Mesothelial cell of epicardium (in vitro differentiated cells): ENCODE measurements at places on chromosomes 16 and 17. TPM values are rescaled to one million over a fixed set of nuclear protein-coding genes. Genes with fewer than 3 reads are reported as not detected.

GRCh38 chr17:6701719-6702118, 11.4 kb downstream of the SLC13A5 start:
- no peaks in the 10 kb centered on the region for H3K36me3 ChIP-seq
- no peak overlapping the region for H3K27ac ChIP-seq
- no peak overlapping the region for H3K4me3 ChIP-seq
- H3K27me3 ChIP-seq: peaks cover 32% of the 10 kb centered on the region
- DNase-seq: no peak

The TBC1D3B gene
- 27.9 to 28.4 TPM (median 28.2 TPM) in 3 replicates for total RNA-seq

- H3K27ac ChIP-seq: no peak overlapping the region
- DNase-seq: no peak
- peaks cover 26% of the 10 kb centered on the region for H3K36me3 ChIP-seq
Measured at GRCh38 chr16:84501077-84501735, 3.3 kb downstream of the MEAK7 start.

The USP43 gene
- 8.9 to 10.2 TPM (median 9.7 TPM) in 3 replicates for total RNA-seq

The SLC5A11 gene
- 0.22 to 0.32 TPM in 2 of 3 replicates, not detected in the other for total RNA-seq

DNA sequence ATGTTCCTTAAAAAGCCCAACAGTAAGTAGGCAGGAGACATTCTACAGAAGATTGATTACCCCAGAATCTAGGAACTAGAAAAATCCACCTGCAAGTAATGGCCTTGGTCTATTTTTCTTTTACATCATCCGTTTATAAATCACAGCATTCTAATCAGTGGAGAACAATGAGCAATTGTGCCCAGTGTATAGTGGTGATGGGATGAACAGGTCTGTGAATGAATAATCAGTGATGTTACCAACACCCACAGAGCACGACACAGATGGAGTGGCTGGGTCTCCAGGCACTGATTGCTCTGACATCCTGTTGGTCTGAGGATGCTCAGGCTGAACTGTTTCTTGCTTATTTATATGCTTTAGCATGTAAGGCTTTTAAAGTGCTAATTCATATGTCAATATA, 1251.2 kb upstream of the CDH8 start:
- H3K4me1 ChIP-seq: no peaks in the 10 kb centered on the region
- no peak for DNase-seq
- H3K4me3 ChIP-seq: no peak overlapping the region
- peaks cover 2% of the 10 kb centered on the region for H3K27me3 ChIP-seq
- H3K27ac ChIP-seq: no peak overlapping the region

The CRHR1 gene
- 0.27 to 0.36 TPM (median 0.31 TPM) in 3 replicates for total RNA-seq

The CDH11 gene
- 333 to 376 TPM (median 359 TPM) in 3 replicates for total RNA-seq

The BCL6B gene
- 0.22 to 0.34 TPM in 2 of 3 replicates, not detected in the other for total RNA-seq

GRCh38 chr16:86225905-86226371, 284.4 kb upstream of the FOXF1 start:
- H3K4me1 ChIP-seq: peaks cover 24% of the 10 kb centered on the region
- no peak overlapping the region for H3K4me3 ChIP-seq
- H3K27ac ChIP-seq: no peak overlapping the region
- H3K27me3 ChIP-seq: peaks cover 68% of the 10 kb centered on the region
- DNase-seq: no peak

GRCh38 chr17:17940441-17940911, 31.7 kb downstream of the TOM1L2 start:
- DNase-seq: no peak
- peak overlapping the region; percentile 99 for H3K27ac ChIP-seq
- peaks cover 93% of the 10 kb centered on the region for H3K4me1 ChIP-seq
- H3K4me3 ChIP-seq: peak overlapping the region; percentile 41
- no peaks in the 10 kb centered on the region for H3K36me3 ChIP-seq

DNA sequence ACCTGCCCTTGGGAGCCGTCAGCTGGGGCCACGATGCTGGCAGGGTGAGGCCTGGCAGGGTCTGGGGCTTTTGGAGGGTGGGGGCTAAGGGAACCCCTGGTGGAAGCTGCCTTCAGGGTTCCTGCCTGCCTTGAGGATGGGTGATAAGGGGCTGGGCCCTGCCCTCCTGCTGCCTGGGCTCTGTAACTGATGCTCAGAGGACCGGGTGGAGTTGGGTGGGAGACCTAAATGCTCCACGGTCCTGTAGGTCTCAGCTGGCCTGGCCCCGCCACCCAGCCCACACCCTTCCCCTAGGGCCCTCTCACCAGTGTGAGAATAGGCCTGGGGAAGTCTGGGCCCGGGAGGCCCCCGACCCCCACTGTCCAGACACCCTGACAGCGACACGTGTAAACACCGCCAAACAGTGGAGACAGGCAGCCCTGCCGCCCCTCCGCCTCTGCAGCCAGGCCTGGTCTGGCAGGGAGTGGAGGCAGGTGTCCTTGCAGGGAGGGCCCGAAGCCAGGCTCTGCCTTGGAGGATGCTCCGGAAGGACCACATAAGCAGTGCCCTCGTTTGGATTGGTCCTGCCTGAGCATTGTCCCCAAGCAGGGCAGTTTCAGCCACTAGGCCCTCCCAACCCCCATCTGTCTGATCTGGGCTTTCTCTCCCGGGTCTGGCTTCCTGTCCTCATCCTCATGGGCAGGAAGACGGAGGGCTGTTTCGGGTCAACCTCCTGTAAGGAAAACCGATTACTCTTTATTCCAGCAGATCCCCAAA, 6.5 kb upstream of the BAHCC1 start:
- H3K36me3 ChIP-seq: no peaks in the 10 kb centered on the region
- H3K4me1 ChIP-seq: peaks cover 65% of the 10 kb centered on the region
- peak overlapping the region; percentile 37 for H3K4me3 ChIP-seq
- H3K27ac ChIP-seq: peak overlapping the region; percentile 82
- DNase-seq: no peak

GRCh38 chr16:4525069-4525468, 13.5 kb downstream of the CDIP1 start:
- H3K27ac ChIP-seq: no peak overlapping the region
- H3K36me3 ChIP-seq: peaks cover 4% of the 10 kb centered on the region
- H3K4me3 ChIP-seq: no peak overlapping the region
- no peak for DNase-seq
- H3K4me1 ChIP-seq: peaks cover 13% of the 10 kb centered on the region
- no peaks in the 10 kb centered on the region for H3K27me3 ChIP-seq

DNA sequence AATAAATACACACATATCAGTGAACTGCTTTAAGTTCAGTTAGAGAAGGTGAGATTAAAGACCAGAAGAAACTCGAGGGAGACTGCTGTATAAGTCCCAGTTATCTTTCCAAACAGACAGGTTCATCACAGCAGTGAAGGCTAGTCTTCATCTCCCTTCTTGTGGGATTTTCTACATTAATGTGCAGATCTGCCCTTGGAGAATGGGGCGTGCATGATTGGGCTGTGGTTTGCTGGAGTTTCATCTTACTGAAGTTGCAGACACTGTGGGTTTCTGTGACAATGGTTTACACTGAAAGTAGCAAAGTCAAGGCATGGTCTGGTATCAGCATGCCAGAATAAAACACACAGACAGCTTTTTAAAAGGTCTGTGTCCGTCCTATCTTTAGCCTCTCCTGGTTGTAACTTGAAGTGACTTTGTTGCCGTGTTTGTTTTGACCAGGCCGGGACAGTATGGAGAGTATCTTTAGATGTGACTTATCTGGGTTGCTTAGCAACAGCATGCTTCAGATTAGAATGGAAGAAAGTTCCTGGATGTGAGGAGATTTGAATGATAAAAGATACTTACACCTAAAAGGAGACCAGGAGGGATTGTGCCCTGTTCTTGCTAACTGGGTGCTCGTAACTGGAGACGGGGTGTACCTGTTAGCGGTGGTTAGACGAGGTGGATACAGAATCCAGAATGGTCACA, 16.1 kb downstream of the NAA60 start:
- H3K4me1 ChIP-seq: peaks cover 34% of the 10 kb centered on the region
- no peaks in the 10 kb centered on the region for H3K27me3 ChIP-seq
- H3K27ac ChIP-seq: peak overlapping the region; percentile 97
- peak overlapping the region; percentile 91 for H3K4me3 ChIP-seq

DNA sequence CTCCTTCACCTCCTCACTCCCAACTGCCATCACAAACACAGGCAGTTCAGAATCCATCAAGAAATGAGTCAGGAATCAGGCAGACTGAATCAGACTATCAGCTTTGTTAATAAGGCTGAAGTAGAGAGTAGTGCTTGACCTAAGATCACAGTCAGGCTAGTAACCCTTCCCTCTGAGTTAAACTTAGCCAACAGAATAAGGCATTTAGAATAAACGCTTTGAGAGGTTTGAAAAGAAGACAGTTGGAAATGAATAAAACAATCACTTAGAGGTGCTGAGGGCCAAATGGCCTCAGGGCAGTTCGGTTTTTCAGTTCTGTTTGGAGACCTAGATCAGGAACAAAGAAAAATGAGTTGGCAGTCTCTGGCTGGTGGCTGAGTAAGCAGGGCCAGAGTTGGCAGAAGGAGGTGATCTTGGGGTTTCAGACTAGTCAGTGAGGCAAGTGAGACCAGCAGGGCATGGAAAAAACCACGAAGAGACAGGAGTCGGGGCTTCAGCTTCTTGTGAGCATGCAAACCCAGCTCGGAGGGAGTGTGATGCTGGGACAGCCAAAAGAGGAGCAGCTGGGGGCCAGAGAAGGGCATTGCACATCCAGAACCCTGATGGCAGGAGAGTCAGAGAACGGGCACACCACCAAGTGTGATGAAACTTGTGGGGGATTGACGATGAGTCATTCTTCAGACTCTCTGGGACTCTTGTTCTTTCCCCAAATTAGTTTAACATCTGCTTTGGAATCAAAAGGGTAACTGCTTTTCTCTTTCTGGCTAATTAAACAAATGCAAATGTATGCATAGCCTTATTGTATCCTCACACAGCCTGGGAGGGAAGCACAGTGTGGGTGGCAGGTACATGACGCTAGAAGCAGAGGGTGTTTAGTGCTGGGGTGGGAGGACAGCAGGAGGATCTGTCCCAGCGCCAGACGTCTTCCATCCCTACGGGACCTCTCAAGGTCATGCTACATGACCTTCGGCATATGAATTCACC, 54.8 kb downstream of the SPECC1 start:
- H3K36me3 ChIP-seq: no peaks in the 10 kb centered on the region
- no peak overlapping the region for H3K4me3 ChIP-seq
- peaks cover 5% of the 10 kb centered on the region for H3K4me1 ChIP-seq
- H3K27me3 ChIP-seq: peaks cover 7% of the 10 kb centered on the region
- no peak for DNase-seq
- H3K27ac ChIP-seq: no peak overlapping the region

The ANKRD40CL gene
- not detected in 3 replicates for total RNA-seq

The SSH2 gene
- 18.3 to 23.7 TPM (median 19.3 TPM) in 3 replicates for total RNA-seq

GRCh38 chr16:89712274-89712781, 8.4 kb downstream of the VPS9D1 start:
- H3K4me3 ChIP-seq: peak overlapping the region; percentile 69
- H3K27me3 ChIP-seq: no peaks in the 10 kb centered on the region
- no peak overlapping the region for H3K27ac ChIP-seq

DNA sequence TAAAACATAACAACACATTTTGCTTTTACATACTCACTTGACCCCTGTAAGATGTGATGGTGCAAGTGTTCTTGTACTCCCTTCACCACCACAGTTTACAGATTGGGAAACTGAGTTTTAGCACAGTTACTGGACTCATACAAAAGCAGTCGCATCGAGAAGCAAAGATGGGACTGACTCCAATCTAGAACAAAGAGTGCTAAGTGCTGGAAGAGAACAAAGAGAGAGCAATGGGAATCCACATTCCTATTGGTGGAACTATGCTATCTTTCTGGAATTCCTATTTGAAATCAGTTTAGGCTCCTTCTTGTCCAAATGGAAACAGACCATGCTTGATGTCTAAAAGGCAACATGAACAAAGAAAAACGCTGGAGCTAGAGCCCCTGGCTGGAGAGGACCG, 9.1 kb downstream of the TOM1L2 start:
- peaks cover 10% of the 10 kb centered on the region for H3K36me3 ChIP-seq
- H3K27me3 ChIP-seq: no peaks in the 10 kb centered on the region
- H3K4me3 ChIP-seq: no peak overlapping the region
- peak overlapping the region; percentile 54 for H3K27ac ChIP-seq

DNA sequence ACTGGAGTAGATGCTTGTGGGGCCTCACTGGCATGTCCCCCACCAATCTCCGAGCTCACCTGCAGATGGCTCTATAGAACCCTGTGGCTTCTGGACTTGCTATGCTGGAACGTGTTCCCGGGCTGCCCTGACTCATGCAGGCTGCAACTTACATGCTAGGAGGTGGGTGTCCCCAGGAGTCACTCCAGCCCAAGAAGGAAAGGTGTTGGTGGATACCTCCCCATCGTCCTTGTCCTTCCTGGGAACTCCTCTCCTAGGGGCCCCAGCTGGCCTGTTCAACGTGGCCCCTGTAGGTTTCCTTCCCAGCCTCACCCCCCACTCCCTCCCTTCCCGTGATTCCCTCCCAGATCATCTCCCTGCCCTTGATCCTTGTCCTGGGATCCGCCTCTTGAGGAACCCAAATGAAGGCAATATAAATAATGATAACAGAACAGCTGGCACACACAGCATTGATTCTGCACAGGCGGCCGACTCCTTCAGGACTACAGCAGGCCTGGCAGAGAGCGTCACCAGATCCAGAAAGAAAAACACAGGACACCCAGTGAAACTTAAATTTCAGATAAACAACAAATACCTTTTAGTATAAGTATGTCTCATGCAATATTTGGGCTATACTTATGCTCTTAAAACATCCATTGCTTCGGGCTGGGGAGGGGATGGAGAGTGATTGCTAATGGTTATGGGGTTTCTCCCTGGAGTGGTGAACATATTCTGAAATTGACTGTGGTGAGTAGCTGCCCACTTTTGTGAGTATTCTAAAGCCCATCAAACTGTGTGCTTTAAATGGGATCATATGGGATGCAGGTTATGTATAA, 221.1 kb upstream of the GSE1 start:
- peaks cover 44% of the 10 kb centered on the region for H3K4me1 ChIP-seq
- no peaks in the 10 kb centered on the region for H3K36me3 ChIP-seq
- H3K27ac ChIP-seq: no peak overlapping the region
- no peaks in the 10 kb centered on the region for H3K27me3 ChIP-seq

GRCh38 chr17:12431188-12431587, 234.5 kb upstream of the MYOCD start:
- no peak overlapping the region for H3K4me3 ChIP-seq
- H3K4me1 ChIP-seq: no peaks in the 10 kb centered on the region
- H3K27ac ChIP-seq: no peak overlapping the region
- no peaks in the 10 kb centered on the region for H3K27me3 ChIP-seq

DNA sequence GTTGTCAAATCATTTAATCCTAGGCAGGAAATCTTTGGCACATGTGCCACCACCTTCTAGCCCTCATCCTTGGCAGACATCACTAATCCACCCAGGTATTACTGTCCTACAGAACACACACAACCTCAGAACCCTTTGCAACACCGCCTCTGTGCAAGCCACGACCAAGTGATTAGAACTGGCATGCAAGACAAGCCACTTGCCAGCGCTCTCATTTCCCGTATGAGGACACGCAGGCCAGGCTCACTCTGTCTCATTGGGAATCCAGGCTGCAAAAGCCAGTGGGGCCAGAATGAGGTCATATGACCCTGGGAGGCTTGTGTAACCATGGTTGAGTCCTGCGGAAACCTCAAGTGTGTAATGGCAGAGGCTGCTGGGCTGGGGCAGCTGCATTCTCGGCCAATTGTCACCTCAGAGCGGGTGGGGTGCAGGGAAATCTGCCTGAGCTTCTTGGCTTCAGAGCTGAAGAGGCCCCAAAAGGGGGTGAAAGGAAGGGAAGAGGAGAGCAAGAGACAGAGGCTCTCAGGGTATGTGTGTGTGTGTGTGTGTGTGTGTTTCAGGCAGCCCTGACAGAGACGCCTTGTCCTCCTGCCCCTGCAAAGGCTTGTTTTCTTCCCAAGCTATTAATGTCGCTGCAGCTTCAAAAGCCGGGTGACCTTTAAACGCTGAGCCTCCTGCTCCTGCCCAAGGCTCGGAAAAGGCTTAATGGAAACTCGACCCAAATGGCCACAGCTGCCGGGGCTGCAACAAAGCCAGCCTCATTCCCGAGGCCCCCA, 43.2 kb upstream of the MRPS23 start:
- H3K36me3 ChIP-seq: no peaks in the 10 kb centered on the region
- H3K27ac ChIP-seq: peak overlapping the region; percentile 96
- peak overlapping the region; percentile 45 for H3K4me3 ChIP-seq
- H3K4me1 ChIP-seq: peaks cover 31% of the 10 kb centered on the region
- peak; percentile 60 for DNase-seq
- H3K27me3 ChIP-seq: no peaks in the 10 kb centered on the region
